ENCODE measurements at places on chromosomes 1 and 21.
A peak's percentile ranks its signal among the peaks of the same experiment; 100 is the strongest.

DNA sequence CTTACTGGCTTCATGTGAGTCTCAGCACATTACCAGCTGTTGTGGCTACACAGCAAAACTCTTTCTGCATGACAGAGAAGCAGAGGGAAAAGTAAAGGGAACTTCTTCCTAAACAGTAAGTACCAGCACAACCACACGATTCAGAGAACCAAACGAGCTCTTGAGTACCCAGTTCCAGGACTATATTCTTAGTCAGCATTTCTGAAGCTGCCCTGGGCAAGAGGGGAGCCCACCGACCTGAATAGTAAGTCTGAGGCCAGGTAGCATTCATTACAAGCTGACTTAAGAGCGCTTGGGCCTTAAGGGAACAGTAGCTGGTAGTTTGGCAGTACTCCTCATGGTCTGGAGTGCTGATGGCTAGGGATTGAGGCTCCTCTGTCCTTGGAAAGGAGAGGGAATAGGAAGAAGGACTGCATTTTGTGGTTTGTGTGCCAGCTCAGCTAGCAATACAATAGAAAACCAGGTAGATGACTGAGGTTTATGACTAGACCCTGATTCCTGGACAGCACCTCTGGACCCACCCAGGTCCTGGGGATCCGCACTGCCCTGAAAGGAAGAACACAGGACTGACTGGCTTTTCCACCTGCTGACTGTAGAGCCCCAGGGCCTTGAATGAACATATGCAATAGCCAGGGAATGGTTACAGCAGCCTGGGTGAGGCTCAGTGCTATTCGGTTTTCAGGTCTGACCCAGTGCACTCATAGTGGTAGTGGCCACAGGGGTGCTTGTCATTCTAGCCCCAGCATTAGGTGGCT lies 396.8 kb upstream of the PRMT6 start:
- DNase-seq: no peak

- no peak for DNase-seq
These were observed 133.0 kb downstream of the GPR52 start for GRCh38 chr1:174580801-174581200.

- DNase-seq: no peak
These were observed 30.7 kb downstream of the CNIH4 start for GRCh38 chr1:224387302-224387912.

DNA sequence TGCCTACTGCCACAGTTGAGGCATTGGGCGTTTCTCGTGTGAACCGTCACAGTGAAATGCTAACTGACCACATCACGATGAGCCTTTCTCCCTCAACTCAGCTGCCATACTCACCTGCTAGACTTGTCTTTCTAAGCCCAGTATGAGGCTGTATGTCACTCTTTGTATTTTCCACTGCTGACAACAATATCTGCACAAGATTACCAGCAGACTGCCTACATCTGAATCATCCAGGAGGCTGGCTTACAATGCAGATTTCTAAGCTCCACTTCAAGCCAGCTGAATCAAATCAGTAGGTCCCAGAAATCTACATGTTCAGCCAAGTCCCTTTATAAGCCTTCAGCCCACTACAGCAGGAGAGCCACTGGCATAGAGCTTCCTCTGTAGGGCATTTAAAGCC lies 355.0 kb upstream of the DUSP10 start:
- DNase-seq: peak; percentile 23

GRCh38 chr1:172400722-172401105 lies 19.8 kb upstream of the C1orf105 start:
- peak; percentile 43 for DNase-seq

Measured in AG10803 (cell line).